Hematopoietic multipotent progenitor cell treated with erythropoietin and hydrocortisone succinate and interleukin-3 and kit ligand, for 8 days (in vitro differentiated cells): ENCODE measurements at places on chromosomes 4 and X.

GRCh38 chrX:68018248-68019203, 414.8 kb downstream of the OPHN1 start:
- peak; percentile 17 for DNase-seq

DNA sequence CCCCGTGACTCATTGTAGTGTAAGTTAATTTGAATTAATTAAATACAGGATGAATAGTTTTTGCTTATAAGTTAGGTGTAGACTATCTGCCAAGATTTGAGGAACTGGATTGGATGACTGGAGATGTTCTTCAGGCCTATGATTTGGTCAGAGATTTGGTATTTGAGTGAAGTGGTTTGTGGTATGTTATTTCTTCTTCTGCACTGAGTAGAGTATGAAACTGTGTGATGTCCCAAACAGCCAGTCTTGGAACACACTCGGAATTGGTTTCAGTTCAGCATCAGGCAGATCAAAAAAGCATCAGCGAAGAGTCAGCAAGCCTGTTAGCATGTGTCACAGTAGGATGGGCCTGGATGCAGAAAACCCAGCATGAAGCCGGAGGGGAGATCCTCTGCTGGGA, 294.1 kb downstream of the ARHGAP10 start:
- DNase-seq: no peak

- peak; percentile 33 for DNase-seq
These were observed 57.2 kb upstream of the FAM9C start for GRCh38 chrX:13101441-13102139.

- DNase-seq: no peak
These were observed 17.6 kb upstream of the CXCL5 start for GRCh38 chr4:74016068-74016467.

- no peak for DNase-seq
These were observed 83.2 kb downstream of the TMEM131L start for GRCh38 chr4:153549405-153549804.

GRCh38 chr4:3823496-3824341, 57.5 kb downstream of the ADRA2C start:
- DNase-seq: no peak

GRCh38 chr4:154473497-154473896, 18.1 kb downstream of the DCHS2 start:
- DNase-seq: no peak

DNA sequence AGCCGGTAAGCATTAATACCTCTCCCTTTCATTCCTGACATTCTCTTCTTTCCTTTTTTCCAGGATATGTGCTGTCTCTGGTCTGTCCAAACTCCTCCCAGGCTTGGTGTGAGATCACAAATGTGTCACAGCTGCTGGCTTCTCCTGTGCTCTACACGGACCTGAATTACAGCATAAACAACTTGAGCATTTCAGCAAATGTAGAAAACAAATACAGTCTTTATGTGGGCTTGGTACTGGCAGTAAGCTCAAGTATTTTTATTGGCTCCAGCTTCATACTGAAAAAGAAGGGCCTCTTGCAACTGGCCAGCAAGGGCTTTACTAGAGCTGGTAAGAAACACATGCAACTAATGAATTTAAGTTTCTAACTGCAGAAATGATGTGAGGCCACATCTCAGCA, 8.4 kb downstream of the NIPAL1 start:
- DNase-seq: no peak

GRCh38 chr4:1336088-1336491, 10.9 kb upstream of the UVSSA start:
- no peak for DNase-seq

DNA sequence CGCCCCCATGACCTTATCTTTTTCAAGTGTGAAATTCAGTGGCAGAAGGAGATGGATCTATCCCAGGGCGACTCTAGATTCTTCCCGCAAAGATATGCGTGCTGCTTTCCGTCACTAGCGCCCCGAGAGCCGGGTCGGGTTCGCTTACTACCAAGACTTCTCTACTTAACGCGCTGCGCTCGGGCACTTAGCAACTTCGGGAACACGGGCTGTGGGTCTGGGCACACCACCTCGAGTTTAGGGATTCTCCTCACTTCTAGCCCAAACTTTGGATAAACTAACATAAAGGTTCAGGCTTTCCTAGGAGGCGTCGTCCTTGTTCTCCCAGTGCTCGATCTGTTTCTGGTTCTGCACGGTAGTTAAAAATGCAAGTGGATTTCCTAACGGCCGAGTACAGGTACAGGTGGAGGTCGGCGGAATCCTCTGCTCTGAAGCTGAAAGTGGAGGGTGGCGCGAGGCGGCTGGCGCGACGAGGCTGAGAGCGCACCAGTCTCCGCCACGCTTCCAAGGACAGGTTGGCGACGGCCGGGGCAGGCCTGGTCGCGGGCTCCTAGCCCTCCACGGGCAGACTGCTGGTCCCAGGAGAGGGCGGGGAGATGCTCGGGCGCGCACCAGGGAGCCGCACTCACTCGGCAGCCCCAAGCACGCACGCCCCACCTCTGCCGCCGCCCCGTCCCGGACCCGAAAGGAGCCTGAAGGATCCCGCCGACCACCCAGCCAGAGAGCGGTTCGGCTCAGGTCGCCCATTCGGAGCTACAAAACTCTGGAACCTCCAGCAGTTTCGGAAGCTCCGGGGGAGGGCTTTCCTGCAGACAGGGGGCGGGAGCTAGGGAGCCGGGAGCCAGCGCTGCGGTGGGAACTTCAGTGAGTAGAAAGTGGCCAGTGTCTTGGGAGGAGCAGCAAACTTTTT, 100.8 kb upstream of the TENM3 start:
- DNase-seq: no peak

GRCh38 chrX:72624194-72624593, 51.6 kb upstream of the HDAC8 start:
- no peak for DNase-seq

- DNase-seq: peak; percentile 47
These were observed 17.9 kb downstream of the SMARCA5 start for GRCh38 chr4:143531380-143531779.

DNA sequence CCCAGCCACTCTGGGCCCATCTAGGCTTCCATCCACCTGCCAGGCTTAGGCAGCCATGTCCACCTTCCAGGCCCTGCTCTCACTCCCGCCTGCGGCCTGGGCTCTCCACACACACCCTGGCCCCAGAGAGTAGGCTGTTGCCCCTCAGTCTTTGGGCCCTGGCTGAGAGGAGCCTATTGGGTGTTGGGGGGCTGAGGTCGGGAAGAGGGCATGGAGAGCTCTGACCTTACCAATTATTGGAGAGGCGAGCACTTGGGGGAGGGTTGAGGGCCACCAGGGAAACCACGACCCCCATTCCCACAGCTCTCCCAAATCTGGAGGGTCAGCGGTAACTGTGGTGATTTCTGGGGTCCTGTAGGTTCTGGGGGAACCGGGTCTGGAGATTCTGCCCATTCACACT, 38.2 kb downstream of the HTRA3 start:
- no peak for DNase-seq

DNA sequence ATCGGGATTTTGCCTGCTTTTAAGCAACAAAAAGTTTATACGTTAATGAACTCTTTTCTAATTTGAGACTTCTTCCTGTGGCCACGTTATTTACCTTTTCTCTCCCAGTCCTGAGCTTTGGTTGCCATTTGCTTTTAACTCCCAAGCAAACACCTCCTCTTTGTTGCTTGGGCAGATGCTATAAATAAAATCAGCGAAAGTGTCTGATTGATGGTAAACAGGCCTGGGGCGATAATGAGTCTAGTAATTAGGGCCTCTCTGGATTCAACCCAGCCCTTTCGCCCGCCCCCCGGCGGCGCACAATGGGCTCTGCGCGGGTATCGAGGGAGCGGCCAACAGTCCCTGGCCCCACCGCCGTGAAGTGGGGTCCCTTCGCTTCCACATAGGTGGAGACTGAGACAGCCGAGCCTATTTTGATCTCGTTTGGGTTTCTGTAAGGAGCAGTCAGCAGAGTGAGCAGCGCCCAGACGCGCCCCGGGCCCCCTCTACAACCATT, 790 bp downstream of the CLGN start:
- peak; percentile 53 for DNase-seq

- peak; percentile 87 for DNase-seq
These were observed 15.8 kb downstream of the ART3 start for GRCh38 chr4:76090241-76090691.

GRCh38 chr4:174156239-174156826, 127.1 kb downstream of the FBXO8 start:
- DNase-seq: peak; percentile 82

- DNase-seq: no peak
These were observed 33.6 kb downstream of the ZNF330 start for GRCh38 chr4:141254326-141254725.

GRCh38 chrX:74293343-74293946, 10.5 kb upstream of the ZCCHC13 start:
- DNase-seq: peak; percentile 77

DNA sequence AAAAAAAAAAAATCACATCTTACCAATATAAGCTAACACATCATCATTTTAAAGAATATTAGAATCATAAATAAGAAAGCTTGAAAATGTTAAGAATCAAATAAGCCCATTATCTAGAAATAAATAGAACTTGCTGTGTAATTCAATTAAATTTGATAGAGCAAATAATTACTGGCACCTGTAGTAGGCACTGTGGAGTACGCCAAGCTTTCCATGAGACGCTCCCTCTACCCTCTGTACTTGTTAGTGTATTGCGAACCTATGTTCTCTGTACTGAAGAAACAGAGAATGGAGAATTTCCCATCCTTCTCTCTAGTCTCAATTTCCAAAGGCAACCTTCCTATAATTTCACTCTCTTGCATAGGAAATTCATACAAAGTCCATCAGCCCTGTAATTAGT, 61.7 kb upstream of the HAND2 start:
- DNase-seq: no peak

GRCh38 chr4:142419712-142420111, 426.4 kb downstream of the INPP4B start:
- no peak for DNase-seq

DNA sequence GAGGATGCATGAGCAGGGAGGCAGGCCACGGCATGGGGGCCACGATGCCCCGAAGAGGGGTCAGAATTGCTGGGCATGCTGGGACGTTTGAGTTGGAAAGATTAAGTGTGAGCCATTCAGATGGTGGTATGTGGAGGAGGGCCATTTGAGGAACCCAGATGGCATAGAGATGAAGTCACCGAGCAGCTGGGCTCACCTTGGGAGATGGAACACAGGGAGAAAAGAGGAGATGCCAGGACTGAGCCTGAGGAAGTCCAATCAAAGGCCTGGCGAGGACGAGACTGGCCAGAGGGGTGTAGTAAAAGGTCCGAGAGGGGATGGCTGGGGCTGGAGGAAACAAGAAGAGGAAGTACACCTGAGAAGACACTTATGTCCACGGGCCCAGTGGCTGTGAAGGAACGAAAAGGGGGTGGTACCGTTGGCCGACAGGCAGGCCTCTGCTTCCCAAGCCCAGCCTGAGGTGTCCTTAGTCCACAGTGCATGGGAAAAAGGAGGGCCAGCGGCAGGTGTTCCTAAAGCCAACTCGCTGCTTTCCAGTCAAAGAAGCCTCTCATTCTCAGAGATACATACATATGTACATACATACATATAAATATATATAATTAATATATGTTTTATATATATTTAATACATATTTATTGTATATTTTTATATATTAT, 54.6 kb upstream of the CLCN4 start:
- DNase-seq: no peak

DNA sequence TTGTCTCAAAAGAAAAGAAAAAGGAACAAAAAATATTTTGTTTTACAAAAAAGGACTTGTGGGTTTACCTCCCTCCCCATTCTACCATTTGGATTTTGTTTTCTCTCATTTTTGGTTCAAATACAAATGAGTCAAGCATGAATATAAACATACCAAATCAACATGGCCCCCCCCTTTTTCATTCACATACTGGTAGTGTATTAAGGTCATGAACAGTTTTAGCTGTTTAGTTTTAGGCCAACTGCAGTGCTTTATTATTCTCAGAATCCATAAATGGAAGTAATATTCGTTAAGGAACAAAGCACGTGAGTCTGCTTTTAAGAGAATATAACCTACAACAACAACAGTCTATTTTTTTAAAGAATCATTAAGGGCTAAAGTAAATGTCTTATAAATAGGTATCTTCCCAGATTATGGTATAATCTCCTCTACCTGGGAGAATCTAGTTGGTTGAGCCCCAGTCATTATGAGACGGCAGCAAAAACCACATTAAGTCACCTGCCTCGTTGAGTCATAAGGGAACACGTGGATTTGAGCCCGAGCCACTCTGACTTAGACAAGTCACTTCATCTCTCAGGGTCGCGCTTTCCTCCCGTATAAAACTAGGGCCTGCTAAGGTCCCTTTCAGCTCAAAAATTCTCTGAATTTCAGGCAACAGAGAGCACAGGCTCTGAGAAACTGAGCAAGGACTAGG, 26.7 kb downstream of the BCLAF3 start:
- no peak for DNase-seq

GRCh38 chrX:129823115-129823514, 20.6 kb downstream of the ZDHHC9 start:
- DNase-seq: peak; percentile 66

DNA sequence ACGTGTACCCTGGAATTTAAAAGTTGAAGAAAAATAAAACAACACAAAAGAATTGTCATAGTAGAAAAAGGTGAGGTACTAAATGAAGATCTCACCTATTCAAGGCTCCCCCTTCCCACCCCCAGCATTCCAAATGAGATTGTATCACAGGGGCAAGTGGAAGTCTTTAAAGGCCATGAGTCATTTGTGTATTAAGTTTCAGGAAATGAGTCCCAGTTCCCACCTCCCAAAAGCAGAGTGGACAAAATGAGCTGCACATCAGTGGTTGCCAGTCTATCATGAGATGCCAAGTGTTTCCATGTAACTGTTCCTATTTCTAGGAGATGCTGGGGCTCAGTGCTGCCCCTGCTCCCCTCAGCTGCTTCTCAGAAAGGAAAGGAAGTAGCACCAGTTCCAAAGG, 20.1 kb downstream of the ARHGEF9 start:
- DNase-seq: no peak

- peak; percentile 51 for DNase-seq
These were observed 43.2 kb upstream of the TMSB15B start for GRCh38 chrX:103919270-103919637.

DNA sequence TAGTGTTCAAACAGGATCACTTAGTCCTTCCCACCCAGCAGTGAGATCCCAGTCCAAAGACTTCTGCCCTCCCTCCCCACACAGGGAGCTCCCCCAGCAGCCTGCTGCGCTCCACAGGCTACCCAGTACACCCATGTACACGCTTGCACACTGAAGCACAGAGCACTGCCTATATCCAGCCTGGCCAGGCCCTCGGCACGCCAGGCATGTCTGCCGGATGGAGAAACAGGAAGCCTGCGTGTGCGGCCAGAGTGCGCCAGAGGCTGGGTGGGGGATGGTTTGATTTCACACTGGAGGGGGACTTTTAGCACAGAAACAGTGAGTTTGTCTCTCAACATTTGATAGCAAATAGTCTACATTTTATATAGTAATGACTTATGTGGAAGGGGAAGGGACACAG, 833.5 kb upstream of the IGFBP7 start:
- no peak for DNase-seq

DNA sequence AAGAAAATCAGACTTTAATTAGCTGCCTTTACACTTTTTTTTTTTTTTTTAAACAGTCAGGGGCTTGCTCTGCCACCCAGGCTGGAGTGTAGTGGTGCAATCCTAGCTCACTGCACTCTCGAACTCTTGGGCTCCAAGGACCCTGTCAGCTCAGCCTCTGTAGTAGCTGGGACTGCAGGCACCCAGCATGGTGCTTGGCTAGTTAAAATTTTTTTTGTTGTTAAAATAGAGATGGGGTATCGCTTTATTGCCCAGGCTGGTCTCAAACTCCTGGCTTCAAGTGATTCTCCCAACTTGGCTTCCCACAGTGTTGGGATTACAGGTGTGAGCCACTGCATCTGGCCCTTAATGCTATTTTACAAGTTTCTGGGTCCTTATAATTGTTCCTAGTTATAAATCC, 359.1 kb downstream of the SPRY1 start:
- no peak for DNase-seq

GRCh38 chr4:184451726-184452125, 22.6 kb downstream of the IRF2 start:
- DNase-seq: peak; percentile 60

GRCh38 chr4:2869659-2870058, 26.0 kb downstream of the ADD1 start:
- DNase-seq: no peak
